Upper lobe of right lung (tissue), 1 donor: ENCODE measurements at places on chromosomes 5 and 9. TPM values are rescaled to one million over a fixed set of nuclear protein-coding genes. Genes with fewer than 3 reads are reported as not detected.
A peak's percentile ranks its signal among the peaks of the same experiment; 100 is the strongest.

GRCh38 chr5:107485184-107485583 lies 185.6 kb downstream of the EFNA5 start:
- peaks cover 4% of the 10 kb centered on the region for H3K4me1 ChIP-seq
- no peaks in the 10 kb centered on the region for H3K27me3 ChIP-seq
- no peaks in the 10 kb centered on the region for H3K36me3 ChIP-seq
- no peak overlapping the region for H3K27ac ChIP-seq
- no peak for DNase-seq

- no peaks in the 10 kb centered on the region for H3K27me3 ChIP-seq
- H3K4me1 ChIP-seq, result no peaks in the 10 kb centered on the region
- no peaks in the 10 kb centered on the region for H3K36me3 ChIP-seq
- no peak overlapping the region for H3K27ac ChIP-seq
Measured at GRCh38 chr5:105806596-105806995, 1864.1 kb downstream of the EFNA5 start.

DNA sequence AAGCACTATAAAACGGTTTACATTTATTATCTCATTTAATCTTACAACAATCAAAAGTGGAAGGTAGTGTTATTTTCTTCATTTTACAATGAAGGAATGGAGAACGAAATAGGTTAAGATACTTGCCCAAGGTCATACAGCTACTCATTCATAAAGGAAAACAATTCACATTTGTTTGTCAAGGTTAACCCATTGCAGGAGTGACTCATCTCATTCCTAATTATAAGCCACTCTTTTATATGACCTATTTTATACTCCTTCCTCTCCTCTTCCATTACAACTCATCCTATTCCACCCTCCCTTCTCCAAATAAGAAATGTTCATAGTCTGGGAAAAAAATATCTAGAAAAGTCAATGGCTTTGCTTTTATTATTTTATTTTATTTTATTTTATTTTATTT lies 29.6 kb downstream of the CRHBP start:
- H3K4me3 ChIP-seq, result no peak overlapping the region
- H3K27me3 ChIP-seq, result no peaks in the 10 kb centered on the region
- DNase-seq, result no peak
- no peaks in the 10 kb centered on the region for H3K36me3 ChIP-seq
- no peaks in the 10 kb centered on the region for H3K4me1 ChIP-seq
- no peak overlapping the region for H3K27ac ChIP-seq

DNA sequence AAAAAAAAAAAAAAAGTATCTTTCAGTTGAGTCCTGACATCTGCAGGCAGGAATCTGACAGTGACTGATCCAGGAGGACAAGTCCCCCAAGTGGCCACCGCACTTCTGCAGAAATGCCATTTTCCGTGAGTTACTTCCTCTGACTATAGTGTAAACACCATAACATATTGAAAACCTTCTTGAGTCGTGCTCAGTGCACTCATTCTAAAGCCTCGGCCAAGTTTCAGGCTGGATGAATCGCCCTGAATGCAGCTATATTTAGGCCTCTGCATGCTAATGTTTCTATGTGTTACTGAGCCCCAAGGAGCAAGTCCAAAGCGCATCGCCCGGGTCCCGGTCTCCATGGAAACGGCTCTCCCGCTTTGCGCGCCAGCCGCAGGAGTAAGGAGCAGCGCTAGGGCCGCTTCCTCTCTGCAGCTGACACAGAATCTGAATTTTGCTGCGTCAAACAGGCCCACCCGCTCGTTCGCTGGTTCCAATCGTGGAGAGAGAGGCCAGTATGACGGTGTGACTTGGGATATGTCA lies 335.4 kb downstream of the MSX2 start:
- DNase-seq, result no peak
- H3K27ac ChIP-seq, result no peak overlapping the region
- no peaks in the 10 kb centered on the region for H3K36me3 ChIP-seq
- peak overlapping the region; percentile 13 for H3K4me3 ChIP-seq

DNA sequence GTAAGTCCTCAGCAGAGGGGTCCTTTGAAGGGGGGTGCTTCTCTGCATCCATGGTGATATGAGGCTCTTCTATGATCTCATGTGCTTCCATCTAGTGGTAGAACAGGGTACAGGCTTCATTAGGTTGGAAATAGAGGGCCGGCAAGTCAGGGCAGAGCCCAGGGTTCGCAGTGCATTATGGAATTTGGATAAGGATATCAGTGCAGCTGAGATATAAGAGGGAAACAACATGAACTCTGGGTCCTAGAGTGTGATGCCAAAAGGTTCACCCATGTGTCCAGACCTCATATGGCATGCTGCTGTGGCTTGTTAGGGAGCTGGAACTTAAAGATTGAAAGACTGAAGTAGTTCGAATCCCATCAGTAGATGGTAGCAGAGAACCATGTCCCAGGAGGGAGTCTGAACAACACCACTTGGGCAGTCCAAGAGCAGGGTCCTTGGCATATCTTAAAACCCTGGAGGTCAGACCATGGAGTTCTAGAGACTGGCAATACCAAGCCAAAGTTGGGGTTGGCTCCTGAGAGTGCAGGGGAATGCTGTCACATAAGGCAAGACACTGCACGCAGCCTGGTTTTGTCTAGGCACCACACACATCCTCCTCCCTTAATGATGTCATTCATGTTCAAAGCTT lies 2.3 kb downstream of the FAM221B start:
- H3K27me3 ChIP-seq, result no peaks in the 10 kb centered on the region
- no peak for DNase-seq
- no peak overlapping the region for H3K27ac ChIP-seq
- peaks cover 7% of the 10 kb centered on the region for H3K4me1 ChIP-seq
- H3K4me3 ChIP-seq, result no peak overlapping the region

DNA sequence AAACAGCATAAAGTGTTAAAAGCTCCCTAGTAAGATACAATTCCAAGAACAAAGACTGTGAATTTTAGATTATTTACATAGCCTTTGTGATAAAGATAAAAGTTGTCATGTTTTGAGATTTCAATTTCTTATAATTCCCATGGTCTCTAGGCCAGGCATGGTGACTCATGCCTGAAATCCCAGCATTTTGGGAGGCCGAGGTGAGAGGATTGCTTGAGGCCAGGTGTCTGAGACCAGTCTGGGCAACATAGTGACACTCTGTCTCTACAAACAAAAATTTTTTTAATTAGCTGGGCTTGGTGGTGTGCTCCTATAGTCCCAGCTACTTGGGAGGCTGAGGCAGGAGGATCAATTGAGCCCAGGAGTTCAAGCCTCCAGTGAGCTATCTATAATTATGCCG lies 48.1 kb downstream of the BDP1 start:
- H3K4me1 ChIP-seq, result no peaks in the 10 kb centered on the region
- no peak overlapping the region for H3K27ac ChIP-seq
- H3K4me3 ChIP-seq, result no peak overlapping the region

DNA sequence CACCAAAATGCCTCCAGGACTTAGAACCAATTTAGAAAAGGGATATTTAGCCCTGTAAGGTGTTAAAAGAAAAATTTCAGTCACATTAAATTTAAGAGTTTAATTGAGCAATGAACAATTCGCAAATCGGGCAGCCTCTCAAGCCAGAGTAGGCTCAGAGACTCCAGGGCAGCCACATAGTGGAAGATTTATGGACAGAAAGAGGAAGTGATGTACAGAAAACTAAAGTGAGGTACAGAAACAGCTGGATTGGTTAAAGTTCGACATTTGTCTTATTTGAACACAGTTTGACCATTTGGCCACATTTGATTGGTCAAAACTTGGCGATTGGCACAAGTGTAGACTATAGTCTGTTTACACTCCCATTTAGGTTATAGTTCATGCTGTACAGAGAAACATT lies 525.9 kb upstream of the ZNF608 start:
- no peak for DNase-seq
- no peaks in the 10 kb centered on the region for H3K27me3 ChIP-seq
- H3K4me1 ChIP-seq, result no peaks in the 10 kb centered on the region
- no peaks in the 10 kb centered on the region for H3K36me3 ChIP-seq

DNA sequence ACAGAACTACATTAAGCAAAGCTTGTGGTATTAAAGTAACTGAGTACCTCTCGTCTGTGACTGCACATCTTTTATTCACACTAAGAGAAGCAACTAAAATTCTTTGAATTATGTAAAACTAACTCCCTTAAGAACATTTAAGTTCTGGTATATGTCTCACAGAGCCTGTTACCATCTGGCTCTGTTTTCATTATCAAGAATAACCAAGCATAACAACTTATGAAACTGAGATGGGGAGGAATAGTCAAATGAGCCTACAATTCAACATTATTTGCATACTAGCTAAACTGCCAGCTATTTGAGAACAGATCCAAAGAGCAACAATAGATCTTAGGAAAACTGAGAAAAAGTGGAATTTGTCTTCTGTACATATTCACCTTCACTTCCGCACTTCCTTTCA lies 25.3 kb upstream of the ISOC1 start:
- no peak overlapping the region for H3K27ac ChIP-seq
- H3K27me3 ChIP-seq, result no peaks in the 10 kb centered on the region

C9orf50 gene
- not detected for total RNA-seq

PCDHGC5 gene
- 1.4 TPM for total RNA-seq

SPAAR gene
- total RNA-seq, result 13.5 TPM

PKD2L2 gene
- not detected for total RNA-seq
